KBM-7 (cell line): ENCODE measurements at places on chromosomes 11 and 22.

GRCh38 chr22:44659140-44659539 lies 42.9 kb upstream of the PRR5 start:
- no peak for DNase-seq

DNA sequence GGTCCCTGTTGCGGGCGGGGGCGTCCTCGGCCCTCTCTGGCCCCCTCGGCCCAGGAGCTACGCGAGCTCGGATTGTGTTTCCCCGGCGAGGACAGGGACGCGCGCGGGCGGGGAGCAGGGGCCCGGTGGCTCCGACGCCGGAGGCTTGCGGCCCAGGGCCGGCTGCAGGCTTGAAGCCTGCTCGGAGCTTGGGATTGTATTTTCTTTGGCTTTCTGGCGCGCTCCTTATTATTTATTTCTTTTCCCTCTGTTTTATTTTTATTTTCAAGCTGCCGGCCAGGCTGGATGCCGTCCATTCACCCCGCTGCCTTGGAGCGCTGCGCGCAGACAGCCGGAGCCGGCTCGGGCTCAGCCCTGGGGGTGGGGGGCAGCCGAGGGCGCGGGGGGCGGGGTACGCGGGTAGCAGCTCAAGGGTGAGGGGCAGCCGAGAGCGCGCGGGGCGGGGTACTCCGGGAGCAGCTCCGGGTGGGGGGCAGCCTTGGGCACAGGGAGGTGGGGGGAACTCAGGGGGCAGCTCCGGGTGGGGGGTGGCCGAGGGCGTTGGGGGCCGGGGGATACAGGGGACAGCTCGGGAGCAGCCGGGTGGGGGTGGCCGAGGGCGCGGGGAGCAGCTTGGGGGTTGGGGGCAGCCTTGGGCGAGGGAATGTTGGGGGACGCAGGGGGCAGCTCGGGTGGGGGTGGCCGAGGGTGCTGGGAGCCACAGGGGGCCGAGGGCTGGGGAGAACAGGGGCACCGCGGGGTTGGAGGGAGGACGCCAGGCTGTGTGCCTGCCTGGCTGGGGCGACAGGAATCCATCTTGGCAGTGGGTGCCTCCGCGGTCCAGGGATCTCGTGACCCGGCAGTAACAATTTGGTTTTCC lies 42.7 kb downstream of the KCNJ1 start:
- no peak for DNase-seq

GRCh38 chr11:131693756-131694155 lies 323.3 kb downstream of the NTM start:
- DNase-seq: no peak

GRCh38 chr11:132422722-132423121 lies 1052.3 kb downstream of the NTM start:
- no peak for DNase-seq

DNA sequence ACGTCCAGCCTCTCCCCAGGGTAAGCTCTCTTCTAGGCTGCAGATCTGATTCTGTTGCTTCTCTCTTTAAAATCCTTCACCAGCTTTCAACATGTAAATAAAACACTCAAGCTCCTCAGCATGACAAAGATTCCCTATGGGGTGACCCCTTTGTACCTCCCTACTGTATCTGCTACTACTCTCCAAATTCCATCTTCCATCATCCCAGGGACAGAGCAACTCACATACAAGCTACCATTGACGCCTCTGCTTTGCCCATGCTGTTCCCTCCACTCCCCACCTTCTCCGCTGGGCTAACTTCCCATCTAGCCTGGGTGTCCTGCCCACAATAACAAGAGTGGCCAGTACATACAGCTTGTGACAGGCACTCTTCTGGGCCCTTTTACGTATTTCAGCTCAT lies 207.5 kb upstream of the ZBED5 start:
- DNase-seq: no peak

DNA sequence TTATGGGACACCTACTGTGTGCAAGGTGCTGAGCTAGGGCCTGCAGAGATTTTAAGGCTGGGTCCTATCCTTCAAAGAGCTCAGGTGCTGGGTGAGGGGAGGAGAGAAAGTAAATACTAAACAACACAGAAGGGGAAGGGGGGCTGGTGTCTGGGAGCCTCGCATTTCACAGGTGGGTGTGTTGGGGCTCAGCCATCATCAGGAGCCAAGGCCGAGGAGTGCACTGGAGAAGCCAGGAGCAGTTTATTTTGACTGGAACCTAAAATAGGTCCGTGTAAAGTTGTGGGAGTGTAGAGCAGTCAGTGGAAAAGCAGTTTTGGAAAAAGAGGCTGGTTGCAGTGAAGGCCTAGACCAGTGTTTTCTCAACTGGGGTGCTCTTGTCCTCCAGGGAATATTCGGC lies 17.5 kb downstream of the NECTIN1 start:
- no peak for DNase-seq

DNA sequence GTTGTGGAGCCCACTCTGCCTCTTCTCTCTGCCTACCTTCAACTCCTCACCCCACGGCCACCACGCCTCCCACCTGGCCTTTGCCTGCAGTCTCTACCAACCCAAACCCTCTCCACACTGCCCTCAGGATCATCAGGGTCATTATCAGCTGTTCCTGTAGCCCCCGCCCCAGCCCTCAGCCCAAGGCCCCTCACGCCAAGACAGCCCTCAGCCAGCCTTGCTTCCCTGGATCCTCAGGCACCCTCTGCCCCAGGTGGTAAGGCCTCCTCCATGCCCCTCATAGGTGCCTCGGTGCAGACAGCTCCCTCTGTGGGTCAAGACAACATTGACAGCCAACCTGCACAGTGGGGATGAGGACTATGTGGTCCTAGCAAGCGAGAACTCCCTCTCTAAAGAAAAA lies 1.7 kb downstream of the SBF1 start:
- peak; percentile 46 for DNase-seq

GRCh38 chr11:61971248-61972111 lies 4.0 kb upstream of the FTH1 start:
- DNase-seq: peak; percentile 97

GRCh38 chr11:43687120-43687791 lies 6.7 kb downstream of the HSD17B12 start:
- DNase-seq: peak; percentile 37

- no peak for DNase-seq
Measured at GRCh38 chr22:32897400-32897799, 95.9 kb downstream of the TIMP3 start.

GRCh38 chr22:41976070-41976901 lies 7.0 kb downstream of the SEPTIN3 start:
- DNase-seq: no peak

DNA sequence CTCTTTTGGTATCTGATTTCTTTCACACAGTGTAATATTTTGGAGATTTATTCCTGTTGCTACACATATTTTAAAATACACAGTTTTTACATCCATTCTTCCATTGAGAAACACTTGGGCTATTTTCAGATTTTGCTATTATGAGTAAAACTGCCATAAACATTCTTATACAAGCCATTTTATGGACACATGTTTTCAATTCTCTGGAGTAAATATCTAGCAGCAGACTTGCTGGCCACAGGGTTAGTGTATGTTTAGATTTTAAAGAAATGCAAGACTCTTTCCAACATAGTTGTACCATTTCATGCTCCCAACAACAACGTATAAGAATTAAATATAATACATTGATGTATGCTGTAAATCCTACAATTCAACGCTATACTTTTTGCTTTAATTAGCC lies 360.8 kb upstream of the PITPNB start:
- DNase-seq: no peak

DNA sequence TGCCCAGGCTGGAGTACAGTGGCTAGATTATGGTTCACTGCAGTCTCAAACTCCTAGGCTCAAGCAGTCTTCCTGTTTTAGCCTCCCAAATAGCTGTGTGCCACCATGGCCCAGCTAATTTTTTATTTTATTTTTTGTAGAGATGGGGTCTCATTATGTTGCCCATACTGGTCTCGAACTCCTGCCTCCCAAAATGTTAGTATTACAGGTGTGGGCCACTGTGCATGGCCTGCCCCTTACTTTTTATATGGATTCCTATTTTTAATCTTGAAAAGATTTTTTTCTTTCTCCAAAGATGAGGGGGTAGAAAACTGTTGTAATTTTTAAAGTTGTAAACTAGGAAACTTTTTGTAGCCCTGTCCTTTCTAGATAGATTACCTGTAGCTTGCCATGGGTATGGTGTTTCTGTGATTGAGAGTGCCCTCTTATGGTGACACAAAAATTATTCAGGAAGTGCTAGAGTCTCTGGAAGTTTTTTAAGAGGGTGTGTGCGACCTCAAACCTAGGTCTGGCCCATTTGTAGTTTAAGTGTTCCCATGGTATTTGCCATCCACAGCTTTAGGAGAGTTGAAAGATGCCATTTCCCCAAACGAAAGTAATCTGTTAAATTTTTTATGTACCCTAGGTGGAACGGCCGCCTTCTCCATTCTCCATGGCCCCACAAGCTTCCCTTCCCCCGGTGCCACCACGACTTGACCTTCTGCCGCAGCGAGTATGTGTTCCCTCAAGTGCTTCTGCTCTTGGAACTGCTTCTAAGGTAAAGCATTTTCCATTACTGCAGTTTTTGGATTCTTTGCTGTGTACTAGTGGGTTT lies 32.4 kb downstream of the MCAM start:
- DNase-seq: peak; percentile 71

DNA sequence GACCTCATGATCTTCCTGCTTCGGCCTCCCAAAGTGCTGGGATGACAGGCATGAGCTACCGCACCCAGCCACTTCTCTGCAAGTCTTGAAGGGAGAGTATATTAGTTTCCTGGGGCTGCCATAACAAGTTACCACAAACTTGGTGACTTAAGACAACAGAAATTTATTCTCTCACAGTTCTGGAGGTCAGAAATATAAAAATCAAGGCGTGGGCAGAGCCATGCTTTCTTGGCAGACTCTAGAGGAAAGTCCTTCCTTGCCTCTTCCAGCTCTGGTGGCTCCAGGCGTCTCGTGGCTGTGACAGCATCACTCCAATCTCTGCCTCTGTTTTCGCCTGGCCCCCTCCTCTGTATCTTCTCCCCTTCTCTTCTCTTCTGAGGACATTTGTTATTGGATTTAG lies 110.2 kb upstream of the NAV2 start:
- DNase-seq: no peak

DNA sequence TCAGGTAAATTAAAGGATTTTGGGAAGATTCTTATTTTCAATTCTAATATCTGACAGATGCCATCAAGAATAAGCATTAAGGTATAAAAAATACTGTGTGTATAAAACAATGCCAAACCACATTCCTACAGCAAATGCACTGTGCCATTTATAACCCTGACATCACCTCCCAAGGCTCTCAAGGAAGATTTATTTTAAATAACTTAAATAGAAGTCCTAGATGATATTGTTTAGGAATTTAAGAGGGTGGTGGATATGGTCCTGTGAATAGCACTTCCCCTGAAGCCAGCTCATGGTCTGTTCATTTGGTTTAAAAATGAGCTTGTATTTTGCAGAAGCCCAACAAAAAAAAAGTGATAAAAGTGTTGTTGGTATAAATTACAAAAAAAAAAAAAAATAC lies 32.1 kb downstream of the PPIL2 start:
- DNase-seq: no peak

DNA sequence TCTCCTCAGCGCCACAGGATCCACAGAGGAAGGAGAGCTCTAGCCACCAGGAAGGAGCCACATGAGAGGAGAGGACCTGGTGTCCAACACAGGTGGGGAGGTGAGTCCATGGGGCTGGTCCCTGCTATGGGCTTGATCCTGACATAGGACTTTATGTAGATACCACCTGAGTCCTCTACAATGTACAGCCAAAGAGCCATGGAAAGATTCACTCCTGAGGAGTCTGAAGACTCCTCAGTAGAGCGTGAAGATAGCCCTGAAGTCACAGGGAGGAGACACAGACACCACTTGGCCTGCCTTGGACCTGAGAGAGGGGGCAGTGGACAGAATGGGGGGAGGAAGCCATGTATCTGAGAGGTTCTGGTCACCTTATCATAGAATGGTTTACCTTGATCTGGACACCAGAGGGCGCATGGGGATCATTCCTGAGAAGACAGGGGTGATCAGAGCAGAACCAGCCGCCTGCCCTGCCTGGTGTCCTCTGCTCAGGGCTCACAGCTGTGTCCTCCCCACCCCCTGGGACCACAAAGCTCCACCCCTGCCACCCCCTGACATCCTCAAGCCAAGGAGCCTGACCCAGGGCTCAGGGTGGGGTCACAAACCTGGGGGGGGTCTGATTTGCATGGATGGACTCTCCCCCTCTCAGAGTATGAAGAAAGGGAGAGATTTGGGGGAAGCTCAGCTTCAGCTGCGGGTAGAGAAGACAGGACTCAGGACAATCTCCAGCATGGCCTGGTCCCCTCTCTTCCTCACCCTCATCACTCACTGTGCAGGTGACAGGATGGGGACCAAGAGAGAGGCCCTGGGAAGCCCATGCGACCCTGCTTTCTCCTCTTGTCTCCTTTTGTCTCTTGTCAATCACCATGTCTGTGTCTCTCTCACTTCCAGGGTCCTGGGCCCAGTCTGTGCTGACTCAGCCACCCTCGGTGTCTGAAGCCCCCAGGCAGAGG lies 77.0 kb downstream of the ZNF280B start:
- peak; percentile 40 for DNase-seq

DNA sequence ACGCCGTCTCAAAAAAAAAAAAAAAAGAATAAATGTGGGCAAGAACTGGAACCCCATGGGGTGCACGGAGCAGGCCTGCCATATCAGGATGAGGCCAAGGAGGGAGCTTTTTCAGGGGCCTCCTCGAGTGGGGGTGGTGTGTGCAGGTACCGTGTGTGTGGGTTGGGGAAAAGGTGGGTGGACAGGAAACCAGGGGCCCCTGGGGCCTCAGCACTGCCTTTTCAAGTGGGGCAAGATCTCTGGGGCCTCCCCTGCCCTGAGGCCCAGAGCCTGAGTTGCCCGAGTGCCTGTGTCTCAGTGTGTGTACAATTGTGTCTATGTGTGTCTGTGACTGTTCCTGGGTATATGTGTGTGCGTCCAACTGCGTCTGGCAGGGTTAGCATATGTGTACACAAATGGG lies 23.8 kb downstream of the TEF start:
- no peak for DNase-seq

- no peak for DNase-seq
Measured at GRCh38 chr22:48199667-48200066, 1437.2 kb downstream of the TBC1D22A start.

GRCh38 chr11:16356057-16356760 lies at the start of gene SOX6:
SOX6 (minus strand) TSS chr11:16356546; CDS start chr11:16341248, 15,298 bp downstream.
- no peak for DNase-seq
